ENCODE measurements at places on chromosomes 2 and 18. TPM values are rescaled to one million over a fixed set of nuclear protein-coding genes. Genes with fewer than 3 reads are reported as not detected.
A peak's percentile ranks its signal among the peaks of the same experiment; 100 is the strongest.

PSMA8 gene
- not detected for total RNA-seq

HOXD13 gene
- 1.5 TPM for total RNA-seq

GRCh38 chr2:12441750-12442475, 274.8 kb upstream of the TRIB2 start:
- no peak for DNase-seq

PHOSPHO2 gene
- 11.4 TPM for total RNA-seq

DNA sequence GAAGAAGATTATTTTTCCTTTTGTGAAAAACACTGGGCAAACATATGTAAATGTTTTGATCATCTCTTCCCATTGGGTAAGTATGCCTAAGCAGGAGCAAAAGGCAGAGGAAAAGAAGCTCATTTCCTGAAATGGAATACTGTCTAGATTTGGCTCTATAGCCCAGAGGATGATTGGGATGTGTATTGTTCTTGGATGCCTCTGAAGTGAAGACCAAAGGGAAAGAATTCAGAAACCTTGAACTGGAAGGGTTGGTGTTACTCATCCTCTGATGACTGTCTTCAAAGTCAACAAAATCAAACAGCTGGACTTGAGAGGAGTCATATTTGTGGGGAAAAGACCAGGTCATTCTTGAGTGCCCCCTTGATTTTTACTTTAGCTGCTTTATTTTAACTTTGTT, 112.6 kb upstream of the NT5C1B start:
- DNase-seq = no peak

GRCh38 chr2:201675454-201675853, 23.0 kb downstream of the MPP4 start:
- no peak for DNase-seq

DNA sequence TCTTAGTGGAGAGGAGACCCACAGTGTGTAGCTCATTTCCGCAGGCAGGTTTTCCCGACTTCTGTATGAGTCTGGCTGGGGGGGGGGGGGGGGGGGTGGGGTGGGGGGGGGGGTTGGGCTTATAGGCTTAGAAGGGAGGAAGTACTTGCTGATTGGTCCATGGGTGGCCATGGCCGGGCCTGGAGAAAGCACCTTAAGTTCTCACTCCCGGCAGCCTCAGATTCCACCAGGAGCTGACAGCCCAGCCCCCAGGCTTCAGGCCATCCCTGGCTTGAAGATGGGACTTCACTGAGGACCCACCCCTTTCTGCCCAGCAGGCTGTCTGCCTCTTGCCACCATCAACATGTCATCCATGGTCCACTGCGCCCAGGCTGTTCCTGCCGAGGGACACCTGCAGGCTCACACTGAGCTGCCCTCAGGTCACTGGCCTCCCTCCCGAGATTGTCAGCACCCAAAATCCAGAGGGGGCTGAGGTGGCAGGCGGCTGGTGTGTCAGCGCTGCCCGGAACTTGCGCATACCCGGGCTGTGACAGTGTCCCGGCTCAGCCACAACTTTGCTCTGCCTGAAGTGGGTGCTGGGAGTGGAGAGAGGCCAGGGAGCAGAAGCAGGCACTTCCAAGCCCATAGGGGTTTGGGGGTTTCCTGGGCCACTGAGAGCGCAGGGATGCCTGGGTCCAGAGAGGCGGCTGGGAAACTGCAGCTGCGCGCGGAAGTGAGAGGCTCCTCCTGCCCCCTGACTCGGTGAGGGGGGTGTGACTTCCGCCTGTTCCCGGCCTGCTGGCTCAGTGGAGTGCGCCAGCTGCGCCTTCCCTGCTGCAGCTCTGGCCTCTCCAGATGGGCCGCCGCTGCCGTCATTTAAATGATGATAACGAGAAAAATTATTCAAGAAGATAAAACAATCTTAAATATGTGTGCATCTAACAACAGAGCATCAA, 256.1 kb downstream of the RPRM start:
- DNase-seq = no peak

SH3RF3 gene
- total RNA-seq = 3.0 TPM

DNA sequence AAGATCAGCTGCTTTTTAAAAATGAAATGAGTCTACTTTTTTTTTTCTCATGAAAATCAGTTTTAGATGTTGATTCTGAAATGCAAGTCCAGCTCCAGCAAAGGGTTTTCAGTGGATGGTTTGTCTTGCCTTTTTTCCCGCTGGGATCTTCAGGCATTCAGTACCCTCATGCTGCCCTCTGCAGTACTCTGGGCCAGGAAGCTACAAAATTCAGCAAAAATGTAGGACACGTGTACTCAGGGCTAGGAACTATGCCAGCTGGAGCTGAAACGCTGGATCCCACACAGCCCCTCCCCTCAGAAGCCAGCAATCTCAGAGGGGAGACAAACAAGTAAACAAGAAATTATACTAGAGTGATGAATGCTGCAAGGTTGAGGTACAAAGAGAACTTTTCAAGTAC, 97.3 kb downstream of the MMADHC start:
- no peak for DNase-seq

- DNase-seq = no peak
These were observed 300 bp upstream of the STON1 start for GRCh38 chr2:48529676-48530032.

SLC23A3 gene
- total RNA-seq = 7.6 TPM

MARS2 gene
- 7.7 TPM for total RNA-seq

- no peak for DNase-seq
These were observed 188.6 kb upstream of the SH3BP4 start for GRCh38 chr2:234763002-234763873.

- DNase-seq = no peak
These were observed 185.9 kb downstream of the CDH7 start for GRCh38 chr18:65936678-65937077.

- no peak for DNase-seq
These were observed 153.0 kb downstream of the TMEM247 start for GRCh38 chr2:46632349-46632748.

DNA sequence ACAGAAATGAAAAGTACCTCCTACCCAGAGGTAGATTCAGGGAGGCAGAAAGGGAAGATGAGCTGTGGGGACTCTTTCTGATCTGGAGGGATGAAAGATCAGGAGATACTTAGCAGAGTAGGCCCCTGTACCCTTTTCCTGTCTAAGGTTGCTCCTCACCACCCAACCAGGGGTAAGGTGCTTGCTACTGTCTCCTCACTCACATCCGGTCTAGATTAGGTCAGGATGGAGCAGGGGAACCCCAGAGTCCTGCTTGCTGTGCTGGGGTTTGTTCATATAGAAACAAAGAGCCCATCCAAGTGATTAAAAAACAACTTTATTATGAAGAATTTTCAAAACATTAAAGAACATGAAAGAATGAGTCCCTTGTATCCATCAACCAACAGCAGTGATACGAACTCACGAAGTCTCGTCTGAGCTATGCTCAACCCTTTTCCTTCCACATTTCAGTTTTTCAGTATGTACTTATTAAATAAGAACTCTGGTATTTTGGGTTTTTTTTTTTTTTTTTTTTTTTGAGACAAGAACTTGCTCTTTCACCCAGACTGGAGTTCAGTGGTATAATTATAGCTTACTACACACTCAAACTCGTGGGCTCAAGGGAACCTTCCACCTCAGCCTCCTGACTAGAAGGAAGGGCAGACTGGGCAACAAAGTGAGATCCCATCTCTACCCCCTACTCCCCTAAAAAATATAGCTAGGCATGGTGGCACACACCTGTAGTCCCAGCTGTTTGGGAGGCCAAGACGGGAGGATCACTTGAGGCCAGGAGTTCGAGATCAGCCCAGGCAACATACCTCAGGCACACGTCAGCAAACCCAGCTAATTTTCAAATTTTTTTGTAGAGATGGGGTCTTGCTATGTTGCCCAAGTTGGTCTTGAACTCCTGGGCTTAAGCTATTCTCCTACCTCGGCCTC, 28.5 kb upstream of the MCFD2 start:
- no peak for DNase-seq

DNA sequence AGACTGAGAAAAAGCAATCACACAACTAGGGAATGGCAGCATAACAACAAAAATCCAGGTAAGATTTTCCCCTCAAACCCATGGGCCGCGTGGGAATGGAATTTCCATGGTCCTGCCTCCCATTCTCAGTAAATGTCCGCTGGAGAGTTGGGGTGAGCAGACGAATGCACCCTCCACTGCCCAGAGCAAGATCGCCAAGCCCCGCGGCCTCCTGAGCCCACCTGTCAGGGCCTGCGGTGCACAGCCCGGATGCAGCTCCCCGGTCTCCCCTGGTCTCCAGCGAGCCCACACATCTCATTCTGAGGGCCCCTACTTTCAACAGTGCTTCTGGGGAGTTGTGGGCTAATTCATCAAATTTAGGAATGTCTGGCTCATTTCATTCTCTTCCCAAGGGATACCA, 327.4 kb upstream of the HS6ST1 start:
- no peak for DNase-seq

SP110 gene
- 22.9 TPM for total RNA-seq

DNA sequence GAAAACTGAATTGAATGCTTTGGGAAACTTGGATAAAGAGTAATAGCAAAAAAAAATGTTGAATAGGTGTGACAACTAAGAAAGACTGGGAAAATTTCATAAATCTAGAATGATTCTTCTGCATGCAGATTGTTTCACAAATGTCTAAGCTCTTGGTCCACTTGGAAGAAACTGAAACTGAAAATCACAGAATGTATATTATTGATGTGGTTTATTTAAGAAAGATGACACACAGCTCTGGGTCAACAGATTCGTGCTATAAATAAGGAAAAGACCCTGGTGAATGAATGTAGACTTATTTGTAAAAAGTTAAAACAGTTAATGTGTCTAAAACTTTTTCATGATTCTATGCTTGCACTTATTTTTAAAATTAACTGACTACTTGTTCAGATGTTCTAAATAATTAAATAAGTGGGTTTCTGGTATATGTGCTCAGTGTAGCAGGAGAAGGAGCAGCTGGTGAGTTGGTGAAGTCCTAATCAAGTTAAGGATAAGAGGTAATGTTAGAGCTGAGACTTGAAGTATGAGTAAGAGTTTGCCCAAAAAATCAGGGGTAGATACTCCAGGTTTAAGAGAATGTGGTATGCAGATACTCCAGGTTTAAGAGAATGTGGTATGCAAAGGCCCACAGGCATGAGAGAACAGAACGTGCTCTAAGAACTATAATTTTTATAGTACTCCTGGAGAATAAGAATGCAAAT, 24.5 kb downstream of the UGP2 start:
- DNase-seq = no peak

CFAP221 gene
- 0.51 TPM for total RNA-seq

GRCh38 chr2:231370429-231370748, 25.1 kb upstream of the B3GNT7 start:
- DNase-seq = peak; percentile 34

DNA sequence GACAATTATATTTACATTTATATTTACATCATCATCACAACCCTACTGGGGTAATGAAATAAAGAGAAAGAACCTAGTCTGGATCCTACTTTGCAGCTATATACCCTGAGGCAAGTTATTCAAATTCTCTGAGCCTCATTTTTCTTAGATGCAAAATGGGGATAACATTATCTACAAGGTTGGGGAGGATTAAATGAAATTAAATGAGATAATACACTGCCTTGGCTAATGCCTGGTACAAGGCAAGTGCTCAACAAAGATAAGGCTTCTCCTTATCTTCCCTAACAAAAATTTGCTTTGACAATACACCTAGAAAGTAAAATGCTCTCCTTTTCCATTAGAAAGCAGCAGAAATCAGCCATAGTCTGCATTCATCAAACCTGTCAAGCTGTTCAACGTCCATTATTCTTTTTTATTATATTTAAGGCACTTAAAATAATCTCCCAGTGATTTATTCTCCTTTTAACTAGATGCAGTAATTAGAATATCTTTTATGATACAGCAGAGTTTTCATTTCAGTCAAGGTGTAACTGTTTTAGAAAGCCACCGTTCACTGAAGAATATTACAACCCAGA, 44.8 kb downstream of the TCF4 start:
- DNase-seq = no peak

- no peak for DNase-seq
These were observed 337.3 kb downstream of the CBLN2 start for GRCh38 chr18:72206814-72207213.

- DNase-seq = no peak
These were observed 10.6 kb downstream of the CNDP1 start for GRCh38 chr18:74544898-74545297.

- DNase-seq = no peak
These were observed 438.6 kb downstream of the RNF144A start for GRCh38 chr2:7355781-7356180.

GRCh38 chr2:62415019-62415431, 91.0 kb downstream of the TMEM17 start:
- no peak for DNase-seq

GRCh38 chr2:127670957-127671290, 4.4 kb downstream of the LIMS2 start:
- DNase-seq = no peak

- DNase-seq = no peak
These were observed 54.0 kb upstream of the GPR75 start for GRCh38 chr2:53913721-53914120.

TLX2 gene
- total RNA-seq = 0.51 TPM

DNA sequence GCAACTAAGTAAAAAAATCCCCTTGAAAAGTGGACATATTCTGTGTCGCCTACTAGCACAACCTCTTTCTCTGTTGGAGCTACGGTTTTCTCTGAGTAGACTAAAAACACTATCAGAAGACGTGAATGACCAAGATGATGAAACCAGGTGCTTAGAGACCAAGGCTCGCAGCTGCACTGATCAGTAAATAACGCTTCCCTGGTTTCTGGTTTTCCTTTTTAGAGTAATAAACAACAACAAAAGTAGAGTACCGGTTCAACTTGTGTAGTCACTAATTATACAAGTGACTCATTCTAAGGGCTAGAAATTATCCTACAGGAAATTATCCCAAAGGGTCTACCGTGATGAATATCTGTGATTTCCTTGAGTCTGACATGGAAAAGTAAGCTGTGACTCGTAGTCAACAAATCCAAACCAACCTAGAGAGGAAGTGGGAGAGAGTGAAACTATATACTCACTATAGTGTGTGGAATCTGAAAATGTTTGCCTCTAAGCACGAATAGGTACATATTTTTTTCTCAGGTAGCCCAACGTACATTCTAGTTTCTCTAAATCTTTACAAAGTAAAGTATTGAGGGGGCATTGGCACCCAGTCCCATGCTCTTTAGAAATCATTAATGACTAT, 17.8 kb downstream of the RASGRP3 start:
- DNase-seq = no peak

SLC19A3 gene
- 28.8 TPM for total RNA-seq

GRCh38 chr18:76493213-76494161, 1.6 kb downstream of the ZNF516 start:
- DNase-seq = peak; percentile 35

GRCh38 chr2:192151853-192152252, 42.9 kb downstream of the TMEFF2 start:
- no peak for DNase-seq
